Activated gamma-delta T cell treated with anti-CD3 and anti-CD28 coated beads, Interleukin-2, amount 50 U/mL, for 16 hours (primary cell): ENCODE measurements at places on chromosomes 16 and 17.

DNA sequence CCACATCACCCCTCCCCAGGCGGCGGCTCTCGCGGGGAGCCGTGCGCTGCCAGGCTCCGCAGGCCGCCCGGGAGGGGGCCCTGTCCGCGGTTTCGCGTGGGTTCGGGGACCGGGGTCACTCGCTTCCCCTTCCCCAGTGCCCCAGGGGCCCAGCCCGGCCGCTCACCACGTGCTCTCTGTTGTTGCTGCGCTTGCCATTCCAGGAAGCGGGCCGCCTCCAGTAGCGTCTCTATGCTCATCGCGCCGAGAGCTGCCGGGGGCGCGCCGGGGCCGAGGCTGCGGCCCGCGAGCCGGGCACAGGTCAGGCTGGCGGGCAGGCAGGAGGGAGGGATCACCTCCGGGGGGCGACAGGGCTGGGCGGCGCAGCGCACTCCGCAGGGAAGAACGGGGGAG is 390 bp downstream of the MNT start:
- DNase-seq: peak; percentile 51

DNA sequence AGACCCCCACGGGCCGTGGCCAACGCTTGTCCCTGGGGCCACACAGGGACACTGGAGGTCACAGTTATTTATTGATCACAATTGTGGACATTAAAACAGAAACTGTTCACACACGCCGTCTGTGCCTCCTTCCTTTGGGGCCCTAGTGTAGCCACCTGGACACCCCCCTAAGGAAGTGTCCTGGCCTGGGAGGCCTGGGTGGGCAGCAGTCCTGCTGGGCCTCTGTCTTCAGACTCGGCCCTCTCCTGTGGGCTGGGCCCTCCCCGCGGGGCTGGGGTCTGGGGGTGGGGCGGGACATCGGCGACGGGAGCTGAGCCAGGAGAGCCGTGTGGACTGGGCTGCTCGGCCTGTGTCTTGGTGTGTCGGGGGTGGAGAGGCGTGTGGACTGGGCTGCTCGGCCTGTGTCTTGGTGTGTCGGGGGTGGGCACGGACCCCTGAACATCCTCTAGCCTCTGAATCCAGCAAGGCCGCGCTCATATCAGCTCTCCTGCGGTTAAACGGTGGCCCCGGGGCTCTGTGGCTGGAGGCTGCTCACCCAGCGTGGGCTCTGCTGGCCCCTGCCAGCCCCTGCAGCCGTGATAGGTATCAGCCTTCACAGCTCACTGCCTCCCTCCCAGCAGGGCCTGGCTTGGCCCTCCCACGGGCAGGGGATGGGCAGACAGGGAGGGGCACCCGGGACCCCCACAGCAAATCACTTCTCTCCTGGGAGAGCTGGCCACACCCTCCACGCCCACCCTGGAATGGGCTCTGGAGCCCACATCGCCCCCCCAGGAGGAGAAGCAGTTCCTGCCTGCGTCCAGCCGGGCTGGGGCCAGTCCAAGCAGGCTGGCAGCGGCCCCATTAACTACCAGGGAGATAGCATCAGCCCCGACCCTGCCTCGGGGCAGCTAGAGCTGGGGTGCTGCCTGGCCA is 1.1 kb upstream of the NHLRC4 start:
- no peak for DNase-seq

- DNase-seq: peak; percentile 48
Observed at GRCh38 chr17:45223539-45224528, 2.1 kb downstream of the FMNL1 start.

GRCh38 chr17:44014133-44014436 is 678 bp downstream of the TMEM101 start:
- DNase-seq: no peak

GRCh38 chr17:7992924-7993323 is 9.5 kb upstream of the GUCY2D start:
- DNase-seq: no peak

DNA sequence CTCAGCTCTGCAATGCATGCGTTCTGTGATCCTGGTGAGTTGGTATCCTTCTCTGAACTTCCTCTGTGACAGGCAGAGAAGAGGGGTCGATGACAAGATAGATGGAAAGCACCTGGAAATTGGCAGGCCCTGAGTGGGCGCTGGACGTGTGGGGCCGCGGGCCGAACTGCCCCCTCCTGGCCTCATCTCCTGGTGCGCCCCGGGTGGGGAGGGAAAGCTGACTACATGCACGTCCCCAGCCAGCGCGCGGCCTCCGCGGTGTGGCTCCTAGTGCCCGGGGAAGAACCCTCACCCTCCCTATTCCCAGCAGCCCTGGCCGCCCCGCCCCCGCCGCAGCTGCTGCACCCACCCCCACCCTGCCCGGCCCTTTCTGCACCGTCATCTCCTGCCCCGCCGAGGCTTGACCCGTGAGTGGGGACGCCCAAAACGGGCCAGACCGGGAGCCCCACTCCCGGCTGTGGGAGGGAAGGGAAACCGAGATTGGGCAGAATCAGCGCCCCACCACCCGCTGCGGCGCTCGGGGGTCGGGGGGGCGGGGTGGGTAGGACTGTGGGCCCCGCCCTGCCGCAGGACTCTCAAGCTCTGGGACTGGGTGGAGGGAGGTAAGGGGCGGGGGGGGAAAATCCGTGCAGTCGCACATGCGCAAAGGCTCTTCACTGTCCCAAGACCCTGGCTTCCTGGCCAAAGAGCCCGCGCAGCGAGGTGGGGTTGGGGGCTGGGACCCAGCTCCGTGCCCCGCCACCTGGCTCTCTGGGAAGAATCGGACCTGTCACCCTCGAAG is at the start of gene NOL3:
Gene NOL3, plus strand, starts transcription at position 371 of the 781 bp plus-strand sequence.
- DNase-seq: no peak

- DNase-seq: no peak
Observed at GRCh38 chr17:56152874-56153602, at the start of gene ANKFN1. Gene ANKFN1 (plus strand): TSS chr17:56153475. CDS start chr17:56212668, 59,193 bp downstream.

GRCh38 chr17:73584049-73584448 is 60.2 kb downstream of the SDK2 start:
- no peak for DNase-seq

- no peak for DNase-seq
Observed at GRCh38 chr16:21075252-21075651, 75.4 kb downstream of the DNAH3 start.

DNA sequence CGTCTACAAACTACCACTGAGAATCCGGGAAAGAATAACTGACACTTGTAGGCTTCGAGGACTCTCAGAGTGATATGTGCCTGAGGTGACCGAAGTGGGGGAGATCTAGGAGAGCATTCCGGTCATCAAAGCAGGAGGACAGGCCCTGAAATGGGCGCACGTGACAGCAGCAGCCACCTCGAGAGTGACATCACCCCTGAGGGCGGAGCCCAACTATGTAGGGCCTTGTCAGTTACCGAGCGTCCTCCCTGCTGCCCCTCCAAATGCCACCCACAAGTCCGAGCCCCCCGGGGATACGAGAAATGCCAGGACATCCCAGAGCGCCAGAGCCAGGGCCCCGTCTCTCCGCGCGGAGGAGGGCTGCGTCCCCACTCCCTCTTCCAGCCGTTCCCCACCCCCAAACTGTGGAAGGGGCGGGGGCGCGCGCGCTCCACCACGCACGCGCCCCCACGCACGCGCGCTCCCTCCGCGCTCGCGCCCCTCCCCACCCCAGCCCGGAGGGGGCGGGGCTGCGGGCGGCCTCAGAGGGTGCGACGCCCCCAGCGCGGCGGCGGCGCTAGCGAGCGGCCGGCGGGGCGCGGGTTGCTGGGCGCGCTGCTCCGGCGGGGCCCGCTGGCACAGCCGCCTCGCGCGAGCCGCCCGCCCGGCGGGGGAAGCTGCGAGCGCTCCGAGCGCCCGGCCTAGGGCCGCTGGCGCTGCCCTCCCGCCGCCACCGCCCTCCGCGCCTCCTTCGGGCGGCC is at the start of gene TANC2:
Gene TANC2, plus strand, starts transcription at position 550 of the 740 bp plus-strand sequence. CDS start 43,325 bp downstream, outside the sequence.
- DNase-seq: peak; percentile 61

- DNase-seq: no peak
Observed at GRCh38 chr17:73534209-73534909, 109.9 kb downstream of the SDK2 start.

DNA sequence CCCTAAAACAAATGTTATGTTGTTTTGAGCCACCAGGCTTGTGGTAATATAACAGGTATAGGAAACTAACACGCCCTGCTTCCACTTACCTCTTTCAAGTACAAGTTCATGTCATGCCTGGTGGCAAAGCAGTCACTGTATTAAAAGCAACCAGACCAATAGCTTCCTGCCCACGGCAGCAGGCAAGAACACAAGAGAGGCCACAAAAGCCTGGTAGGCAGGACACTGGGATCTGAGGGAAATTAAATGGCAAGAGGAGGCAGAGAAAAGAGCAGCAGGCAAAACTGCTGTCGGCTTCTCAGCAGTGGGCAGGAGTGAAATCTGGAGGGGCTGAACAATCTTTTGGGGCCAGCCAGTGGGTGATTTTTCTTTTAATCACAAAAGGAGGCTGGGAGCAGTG is 2.2 kb downstream of the CYTH1 start:
- DNase-seq: no peak

DNA sequence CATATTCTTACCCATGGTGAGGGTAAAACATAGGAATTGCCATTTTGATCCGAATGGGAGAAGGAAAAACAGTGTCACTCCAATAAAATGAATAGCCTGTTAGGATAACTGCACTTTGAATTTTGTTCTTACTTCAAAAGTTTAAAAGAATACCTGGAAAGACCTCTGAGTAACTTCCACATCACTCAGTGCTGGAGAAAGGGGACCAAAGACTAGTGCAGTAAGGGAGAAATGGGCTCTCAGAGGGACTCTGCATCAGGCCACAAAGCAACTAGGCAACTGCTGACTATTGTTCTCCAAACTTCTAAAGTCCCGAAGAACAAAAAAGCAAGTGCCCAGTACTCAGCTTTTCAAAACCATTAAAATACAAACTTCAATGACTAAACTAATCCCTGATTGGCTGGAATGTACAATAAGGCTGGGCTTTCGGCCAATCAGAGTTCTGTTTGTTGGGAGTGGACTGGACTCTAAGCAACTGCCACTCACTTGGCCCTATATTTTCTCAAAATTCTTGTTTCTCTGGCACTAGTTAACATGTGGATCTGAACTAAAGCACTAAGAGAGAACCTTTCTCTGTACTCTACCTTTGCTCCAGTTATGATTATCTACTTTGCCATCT is 6.2 kb downstream of the DNAJC7 start:
- DNase-seq: no peak

DNA sequence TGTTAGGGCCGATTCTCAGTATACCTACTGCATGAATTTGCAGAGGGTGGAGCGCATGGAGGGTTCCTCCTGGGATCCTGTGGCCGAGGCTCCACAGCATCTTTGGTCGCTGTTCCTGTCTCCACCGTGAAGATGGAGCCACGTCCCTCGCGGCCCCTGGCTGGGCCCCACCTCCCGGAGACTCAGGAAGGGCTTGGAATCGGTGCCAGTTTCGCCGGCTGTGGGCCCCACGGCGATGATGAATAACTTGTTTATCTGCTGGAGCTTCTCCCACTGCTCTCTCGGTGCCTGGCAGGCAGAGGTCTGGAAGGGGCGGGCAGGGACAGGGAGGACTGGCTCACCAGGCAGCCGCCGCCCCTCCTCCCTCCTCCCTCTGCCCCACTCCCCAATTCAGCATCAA is 8.1 kb downstream of the SLC5A11 start:
- no peak for DNase-seq

GRCh38 chr17:78330570-78331224 is 29.2 kb downstream of the SOCS3 start:
- no peak for DNase-seq

- no peak for DNase-seq
Observed at GRCh38 chr16:68445458-68445857, 2.9 kb downstream of the SMPD3 start.

DNA sequence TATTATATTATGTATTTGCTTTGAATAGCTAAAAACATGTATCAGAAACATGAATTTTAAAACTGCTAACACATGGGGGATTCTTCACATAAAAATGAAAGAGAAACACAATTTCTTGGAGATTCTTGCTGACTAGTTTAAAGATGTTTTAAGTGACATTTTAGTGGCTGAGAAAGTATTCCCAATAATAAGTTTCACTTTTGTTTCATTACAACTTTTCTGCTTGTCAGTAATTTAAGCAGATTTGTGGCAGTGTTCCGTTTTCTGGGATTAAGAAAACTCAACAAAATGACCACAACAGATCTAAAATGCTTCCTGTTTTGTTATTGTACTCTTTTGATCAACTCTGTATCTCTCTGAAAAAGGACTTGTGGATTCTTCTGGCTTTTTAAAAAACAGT is 75.9 kb downstream of the NLK start:
- no peak for DNase-seq

GRCh38 chr16:10156099-10156498 is 26.1 kb downstream of the GRIN2A start:
- DNase-seq: no peak

DNA sequence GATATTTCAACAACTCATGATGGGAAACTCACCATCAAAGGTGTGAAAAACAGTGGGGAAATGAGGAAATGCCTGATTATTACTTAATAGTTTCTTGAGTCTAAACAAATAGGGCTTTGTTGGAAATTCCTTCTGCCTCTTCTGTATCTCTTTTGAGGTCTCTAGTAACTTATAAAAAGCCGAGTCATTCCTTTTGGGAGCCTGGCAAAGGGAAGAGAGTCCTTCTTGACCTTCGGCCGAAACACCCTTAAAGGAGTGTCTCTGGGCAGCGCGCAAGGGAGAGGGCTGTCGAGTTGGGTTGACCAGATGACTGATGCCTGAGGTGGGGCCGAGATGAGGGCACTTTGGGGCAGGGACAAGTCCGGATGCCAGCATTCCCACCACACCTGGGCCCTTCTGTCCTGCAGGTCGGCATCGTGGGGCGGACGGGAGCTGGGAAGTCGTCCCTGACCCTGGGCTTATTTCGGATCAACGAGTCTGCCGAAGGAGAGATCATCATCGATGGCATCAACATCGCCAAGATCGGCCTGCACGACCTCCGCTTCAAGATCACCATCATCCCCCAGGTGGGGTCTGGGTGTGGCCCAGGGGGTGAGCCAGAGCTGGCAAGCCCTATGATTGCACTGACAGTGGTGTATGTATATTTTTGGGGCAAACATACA is 89.2 kb downstream of the ABCC6 start:
- DNase-seq: no peak

GRCh38 chr16:56930486-56931270 is 1.3 kb upstream of the HERPUD1 start:
- no peak for DNase-seq

DNA sequence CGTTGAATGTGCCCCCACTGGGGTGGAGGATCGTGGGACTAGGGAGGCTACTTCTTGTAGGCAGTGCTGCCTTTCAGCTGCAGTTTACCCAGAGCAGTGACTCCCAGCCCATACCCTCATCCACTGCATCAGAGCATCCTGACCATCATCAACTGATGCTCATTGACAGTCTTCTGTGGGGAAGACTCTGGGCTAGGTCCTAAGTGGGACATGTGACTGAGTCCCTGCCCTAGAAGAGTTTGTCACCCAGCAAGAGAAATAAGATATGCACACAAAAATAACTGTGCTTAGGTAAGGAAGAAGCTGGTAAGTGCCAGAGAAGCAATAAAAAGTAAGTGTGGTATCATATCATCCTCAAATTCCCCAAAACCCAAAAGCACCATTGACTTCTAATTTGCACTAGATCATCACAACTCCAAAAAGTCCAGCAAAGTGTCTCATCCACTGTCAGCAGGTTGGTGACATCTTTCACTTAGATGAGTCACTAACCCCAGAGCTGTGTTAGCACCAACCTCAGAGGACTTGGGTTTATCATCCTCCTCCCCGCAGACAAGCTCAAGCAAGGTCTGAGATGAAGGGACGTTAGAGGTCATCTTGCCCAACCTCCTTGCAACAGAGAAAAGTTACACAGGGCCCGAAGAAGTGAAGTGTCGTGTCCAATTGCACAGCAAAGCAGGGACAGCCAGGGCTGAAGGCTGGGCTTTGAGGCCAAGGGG is 99.0 kb downstream of the CCDC182 start:
- DNase-seq: peak; percentile 8

- no peak for DNase-seq
Observed at GRCh38 chr16:67923414-67924116, 8.1 kb downstream of the CTRL start.
